Neural progenitor cell (in vitro differentiated cells): ENCODE measurements at places on chromosomes 6 and 20. TPM values are rescaled to one million over a fixed set of nuclear protein-coding genes. Genes with fewer than 3 reads are reported as not detected.

DNA sequence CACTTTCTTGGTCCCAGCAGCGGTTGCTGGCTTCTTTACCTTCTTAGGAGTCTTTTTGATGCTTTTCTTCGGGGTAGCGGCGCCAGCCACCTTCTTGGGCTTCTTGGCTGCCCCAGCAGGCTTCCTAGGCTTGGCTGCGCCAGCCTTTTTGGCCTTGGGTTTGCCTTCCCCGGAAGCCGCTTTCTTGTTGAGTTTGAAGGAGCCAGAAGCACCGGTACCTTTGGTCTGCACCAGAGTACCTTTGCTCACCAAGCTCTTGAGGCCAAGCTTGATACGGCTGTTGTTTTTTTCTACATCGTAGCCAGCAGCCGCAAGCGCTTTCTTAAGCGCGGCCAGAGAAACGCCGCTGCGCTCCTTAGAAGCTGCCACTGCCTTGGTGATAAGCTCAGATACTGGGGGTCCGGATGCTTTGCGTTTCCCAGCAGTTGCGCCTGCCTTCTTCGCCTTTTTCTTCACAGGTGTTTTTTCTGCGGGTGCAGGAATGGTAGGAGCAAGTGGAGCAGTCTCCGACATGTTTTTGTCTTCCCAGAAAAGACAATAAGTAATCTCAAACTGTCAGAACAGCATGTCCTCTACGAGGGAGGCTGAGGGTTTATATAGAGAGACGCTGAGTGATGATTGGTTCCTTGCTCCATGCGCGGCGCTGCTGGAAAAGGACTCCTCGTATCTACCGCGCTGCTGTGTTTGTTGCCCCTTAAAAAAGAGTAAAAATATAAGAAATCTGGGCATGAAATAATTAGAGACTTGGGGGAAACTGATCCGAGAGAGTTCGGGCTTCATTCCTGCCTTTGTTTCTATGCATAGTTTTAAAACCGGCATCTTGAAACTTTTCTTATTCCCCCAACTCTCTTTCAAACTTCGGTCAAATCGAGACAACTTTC is 130.3 kb upstream of the BTN3A2 start:
- no peaks in the 10 kb centered on the region for H3K36me3 ChIP-seq
- DNase-seq = peak; percentile 80
- H3K27me3 ChIP-seq = no peaks in the 10 kb centered on the region
- H3K4me1 ChIP-seq = peaks cover 6% of the 10 kb centered on the region
- H3K27ac ChIP-seq = peak overlapping the region; percentile 79
- peak overlapping the region; percentile 84 for H3K4me3 ChIP-seq

- H3K27me3 ChIP-seq = no peaks in the 10 kb centered on the region
- no peak overlapping the region for H3K27ac ChIP-seq
- no peaks in the 10 kb centered on the region for H3K4me1 ChIP-seq
- no peak for DNase-seq
Measured at GRCh38 chr20:5095931-5096330, 23.8 kb downstream of the PCNA start.

- peaks cover 27% of the 10 kb centered on the region for H3K36me3 ChIP-seq
- peak overlapping the region; percentile 95 for H3K4me3 ChIP-seq
- peak; percentile 63 for DNase-seq
- H3K4me1 ChIP-seq = peaks cover 24% of the 10 kb centered on the region
- H3K27me3 ChIP-seq = no peaks in the 10 kb centered on the region
- H3K27ac ChIP-seq = peak overlapping the region; percentile 98
Measured at GRCh38 chr6:63573899-63574553, 1.7 kb downstream of the LOC128125822 start.

DNA sequence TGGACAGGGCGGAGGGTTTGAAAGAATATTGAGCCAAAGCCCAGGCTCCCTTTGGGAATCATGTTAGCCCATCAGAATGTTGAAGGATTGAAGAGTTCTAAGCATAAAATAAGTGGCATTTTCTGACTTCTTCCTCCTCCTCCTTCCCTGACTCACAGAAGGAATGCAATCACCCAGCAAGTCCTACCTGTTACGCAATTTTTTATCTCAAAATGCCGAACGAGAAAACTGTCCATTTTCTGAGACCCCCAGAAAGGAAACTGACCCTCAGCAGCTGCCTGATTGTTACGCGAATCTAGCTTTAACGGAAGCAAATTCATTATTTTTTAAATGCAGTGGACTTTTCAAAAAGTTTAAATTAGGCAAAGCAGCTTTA is 4.7 kb upstream of the DNAJC5 start:
- no peak overlapping the region for H3K27ac ChIP-seq
- no peaks in the 10 kb centered on the region for H3K27me3 ChIP-seq
- no peak for DNase-seq

GRCh38 chr6:149935246-149935645 is 6.6 kb upstream of the ULBP2 start:
- H3K27ac ChIP-seq = no peak overlapping the region
- no peaks in the 10 kb centered on the region for H3K36me3 ChIP-seq
- DNase-seq = no peak
- H3K27me3 ChIP-seq = peaks cover 100% of the 10 kb centered on the region
- peaks cover 5% of the 10 kb centered on the region for H3K4me1 ChIP-seq

DNA sequence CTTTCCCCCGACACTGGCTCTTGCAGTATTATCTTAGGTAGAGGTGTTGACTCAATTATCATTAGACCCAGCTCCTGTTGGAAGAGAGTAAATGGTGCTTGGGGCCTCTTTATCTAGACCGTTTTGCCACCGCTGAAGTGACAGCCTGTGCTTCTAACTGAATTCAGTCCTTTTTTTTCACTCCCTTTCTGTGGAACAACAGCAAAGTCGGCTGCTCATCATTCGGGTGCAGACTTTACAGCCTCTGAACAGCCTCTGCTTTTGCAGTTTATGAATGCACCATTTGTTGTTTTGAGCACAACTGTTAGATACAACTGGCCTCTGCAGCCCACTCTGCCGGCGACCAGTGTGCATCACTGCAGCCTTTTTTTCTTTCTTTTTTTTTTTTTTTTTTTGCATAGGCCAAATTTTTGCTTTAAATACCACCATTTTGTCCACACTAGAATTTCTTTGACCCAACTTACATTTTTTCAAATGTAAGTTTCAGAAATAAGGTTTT is 35.8 kb downstream of the RREB1 start:
- peaks cover 68% of the 10 kb centered on the region for H3K4me1 ChIP-seq
- no peak overlapping the region for H3K4me3 ChIP-seq
- peaks cover 9% of the 10 kb centered on the region for H3K27me3 ChIP-seq
- H3K27ac ChIP-seq = no peak overlapping the region
- no peak for DNase-seq

EDN3 gene
- total RNA-seq = 0.28 TPM in 1 of 2 replicates, not detected in the other

- H3K27me3 ChIP-seq = no peaks in the 10 kb centered on the region
- H3K36me3 ChIP-seq = no peaks in the 10 kb centered on the region
- H3K4me1 ChIP-seq = no peaks in the 10 kb centered on the region
- DNase-seq = no peak
- no peak overlapping the region for H3K4me3 ChIP-seq
- H3K27ac ChIP-seq = no peak overlapping the region
Measured at GRCh38 chr6:140872885-140873284, 1259.8 kb upstream of the GJE1 start.
